ENCODE measurements at places on chromosomes 6 and 20.

DNA sequence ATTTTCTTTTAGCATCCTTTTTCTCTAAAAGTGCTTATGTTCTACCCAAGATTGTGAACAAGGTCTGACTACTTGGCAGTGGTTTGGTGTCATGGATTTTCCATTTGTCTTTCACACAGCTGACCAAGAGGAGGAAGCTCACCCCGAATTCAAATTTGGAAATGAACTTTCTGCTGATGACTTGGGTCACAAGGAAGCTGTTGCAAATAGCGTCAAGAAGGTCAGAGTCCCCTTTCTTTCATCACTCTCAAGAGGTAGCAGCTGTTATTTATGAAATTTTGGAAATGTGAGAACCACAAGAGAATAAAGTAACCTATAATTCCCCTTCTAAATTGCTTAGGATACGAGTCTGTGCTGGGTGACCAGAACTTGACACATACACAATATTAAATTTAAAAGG lies 113.0 kb upstream of the LAMP5 start:
- no peak for DNase-seq

DNA sequence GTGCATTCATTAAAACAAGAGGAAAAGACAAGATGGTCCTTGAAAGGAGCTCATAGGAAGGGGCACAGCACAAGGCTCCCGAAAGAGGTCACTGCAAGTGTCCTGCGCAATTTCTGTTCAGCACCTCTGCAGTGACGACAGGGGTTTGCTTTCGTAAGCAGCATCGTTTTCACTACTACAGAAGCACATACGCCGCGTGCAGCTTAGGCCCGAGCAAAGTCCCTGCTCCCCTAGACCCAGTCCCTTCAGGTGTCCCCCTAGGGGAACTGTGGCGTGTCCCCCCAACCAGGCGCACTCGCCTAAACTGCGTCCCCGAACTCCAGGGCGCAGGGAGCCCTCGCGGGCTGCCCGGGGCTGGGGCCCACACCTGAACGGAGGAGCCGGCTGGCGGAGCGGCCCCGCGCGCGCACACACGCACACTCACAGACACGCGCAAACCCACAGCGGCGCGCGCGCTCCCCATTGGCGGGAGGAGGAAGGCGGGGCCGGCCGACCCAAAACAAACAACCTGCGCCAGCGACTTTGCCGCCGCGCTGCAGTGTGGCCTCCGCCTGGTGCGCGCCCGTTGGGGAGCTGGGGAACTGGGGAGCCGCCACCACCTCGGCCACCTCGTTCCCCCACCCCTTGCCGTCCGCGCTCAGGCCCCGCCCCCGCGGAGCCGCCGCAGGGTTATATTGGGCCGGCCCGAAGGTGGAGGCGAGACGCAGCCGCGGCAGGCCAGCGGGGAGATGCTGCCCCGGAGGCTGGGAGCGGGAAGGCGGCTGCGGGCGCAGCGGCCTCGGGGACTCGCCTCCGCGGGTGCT lies at the start of gene FOXQ1:
Gene FOXQ1 (plus strand): TSS at position 699 of the 803 bp plus-strand sequence. CDS start 607 bp downstream, outside the sequence.
- no peak for DNase-seq

GRCh38 chr6:141953072-141953471 lies 179.7 kb upstream of the GJE1 start:
- DNase-seq: no peak

- DNase-seq: no peak
Measured at GRCh38 chr6:87397656-87398055, 10.1 kb upstream of the CFAP206 start.

DNA sequence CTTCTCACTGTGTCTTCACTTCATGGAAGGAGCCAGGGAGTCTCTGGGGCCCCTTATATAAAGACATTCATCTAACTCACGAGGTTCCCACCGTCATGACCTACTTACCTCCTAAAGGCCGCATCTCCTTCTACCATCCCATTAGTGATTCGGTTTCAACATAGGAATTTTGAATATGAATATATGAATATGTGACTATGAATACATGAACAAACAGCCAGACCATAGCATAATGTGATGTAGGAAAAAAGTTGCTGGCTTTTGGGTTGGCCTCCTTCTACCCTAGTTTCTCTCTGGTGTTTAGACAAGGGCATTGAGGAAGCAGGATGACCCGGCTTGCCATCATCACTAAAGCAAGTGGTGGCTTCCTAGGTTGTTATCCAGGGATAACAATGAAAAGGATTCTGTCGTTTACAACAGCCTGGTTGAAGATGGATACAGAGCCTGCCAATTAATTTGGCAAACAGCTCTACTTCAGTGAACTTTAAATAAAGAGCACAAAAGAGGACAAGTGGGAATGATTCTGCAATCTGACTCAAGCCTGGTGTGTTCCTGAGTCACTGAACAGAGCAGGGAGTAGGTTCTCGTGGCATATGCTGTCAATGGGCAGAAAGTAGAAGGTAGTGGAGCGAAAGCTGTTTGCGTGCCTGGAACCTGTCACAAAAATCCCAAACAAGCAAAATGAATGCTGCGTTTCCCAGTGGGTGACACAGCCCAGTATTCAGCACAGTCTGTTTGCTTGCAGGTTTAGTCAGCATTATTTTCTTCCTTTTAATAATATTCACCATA lies 44.0 kb upstream of the DOK5 start:
- DNase-seq: no peak

GRCh38 chr20:59585714-59586409 lies 18.5 kb upstream of the PHACTR3 start:
- no peak for DNase-seq

GRCh38 chr6:5729080-5729434 lies 277.7 kb downstream of the NRN1 start:
- DNase-seq: no peak

- DNase-seq: no peak
Measured at GRCh38 chr6:140540743-140541142, 1166.3 kb upstream of the CITED2 start.

DNA sequence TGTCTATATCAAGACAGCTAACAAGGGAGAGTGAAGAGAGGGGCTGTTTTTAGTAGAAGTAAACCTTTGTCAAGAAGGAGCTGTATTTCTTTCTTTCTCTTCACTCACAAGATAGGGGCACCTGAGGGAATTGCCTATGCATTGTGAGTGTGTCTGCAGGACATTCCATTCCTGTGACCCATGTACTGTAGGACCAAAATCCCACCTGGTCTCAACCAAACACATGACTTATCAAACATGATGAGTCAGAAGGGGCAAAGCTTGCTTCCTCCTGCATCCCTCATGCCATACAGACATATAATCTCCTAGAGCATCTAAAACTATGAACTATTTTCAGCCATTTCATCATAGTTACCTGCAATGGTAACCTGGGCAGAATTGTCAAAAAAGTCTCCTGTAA lies 21.8 kb downstream of the PKHD1 start:
- DNase-seq: no peak

GRCh38 chr6:128033156-128033555 lies 132.3 kb upstream of the THEMIS start:
- DNase-seq: no peak

GRCh38 chr6:86448398-86448797 lies 488.9 kb upstream of the HTR1E start:
- no peak for DNase-seq
